ENCODE measurements at places on chromosomes 3 and 15.

DNA sequence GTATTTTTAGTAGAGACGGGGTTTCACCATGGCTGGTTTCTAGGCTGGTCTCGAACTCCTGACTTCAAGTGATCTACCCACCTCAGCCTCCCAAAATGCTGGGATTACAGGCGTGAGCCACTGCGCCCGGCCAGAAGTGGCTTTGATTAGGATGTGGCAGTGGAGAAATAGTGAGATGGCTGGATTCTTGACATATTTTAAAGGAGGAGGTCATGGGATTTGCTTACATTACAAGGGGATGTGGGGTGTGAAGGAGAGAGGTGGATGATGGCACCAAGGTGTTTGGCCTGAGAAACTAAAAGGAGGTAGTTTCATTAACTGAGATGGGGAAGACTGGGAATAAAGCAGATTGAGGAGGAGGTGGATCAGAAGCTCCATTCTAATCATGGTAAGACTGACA, 15.0 kb upstream of the LTF start:
- DNase-seq: no peak

GRCh38 chr15:78024519-78024870, 53.0 kb downstream of the TBC1D2B start:
- DNase-seq: no peak

DNA sequence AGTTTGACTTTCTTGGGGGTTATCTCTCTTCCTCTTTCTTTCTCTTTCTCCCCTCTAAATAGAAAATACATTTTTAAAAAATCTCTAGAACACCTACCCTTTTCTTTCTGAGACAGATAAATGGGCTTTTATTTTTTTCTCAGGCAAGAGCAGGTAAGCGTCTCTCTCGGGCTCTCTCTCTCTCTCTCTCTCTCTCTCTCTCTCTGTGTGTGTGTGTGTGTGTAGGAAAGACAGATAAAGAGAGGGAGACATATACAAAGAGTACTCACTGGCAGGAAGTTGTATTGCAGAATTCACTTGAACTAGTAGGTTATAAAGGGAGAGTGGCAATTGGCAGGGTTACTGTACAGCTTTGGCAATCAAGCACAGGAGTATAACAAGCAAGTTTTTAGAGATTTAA, 118.1 kb upstream of the LSAMP start:
- DNase-seq: peak; percentile 55

- DNase-seq: no peak
These were observed 420.5 kb upstream of the NAALADL2 start for GRCh38 chr3:174438501-174439145.

GRCh38 chr3:42711491-42712343, 9.1 kb upstream of the HHATL start:
- DNase-seq: no peak

GRCh38 chr15:69661871-69662644, 209.4 kb downstream of the RPLP1 start:
- no peak for DNase-seq

GRCh38 chr3:93843981-93844380, 129.7 kb downstream of the PROS1 start:
- DNase-seq: no peak

Data from DMS153 (cell line).